ENCODE measurements at places on chromosomes 7 and 10.

GRCh38 chr10:106711313-106711906, 453.1 kb downstream of the SORCS1 start:
- DNase-seq, result peak; percentile 62

DNA sequence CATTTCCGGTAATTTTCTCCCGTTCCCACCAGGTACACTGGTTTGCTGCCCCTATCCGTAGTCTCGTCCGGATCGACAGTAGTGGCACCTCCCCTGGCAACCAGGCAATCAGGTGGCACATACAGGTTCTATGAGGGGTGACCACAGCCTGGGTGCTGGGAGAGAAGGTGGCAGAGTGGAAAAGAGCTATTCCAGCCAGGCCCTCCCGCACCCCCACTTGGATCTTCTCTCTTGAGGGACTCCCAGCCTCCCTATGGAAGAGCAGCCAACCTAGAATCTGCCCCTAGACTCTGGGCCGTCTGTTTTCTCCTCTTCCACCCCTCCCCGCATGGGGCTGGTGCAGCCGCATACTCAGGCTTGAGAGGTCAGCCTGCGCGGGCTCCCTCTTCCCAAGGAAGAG, 58.6 kb downstream of the GPR26 start:
- no peak for DNase-seq

DNA sequence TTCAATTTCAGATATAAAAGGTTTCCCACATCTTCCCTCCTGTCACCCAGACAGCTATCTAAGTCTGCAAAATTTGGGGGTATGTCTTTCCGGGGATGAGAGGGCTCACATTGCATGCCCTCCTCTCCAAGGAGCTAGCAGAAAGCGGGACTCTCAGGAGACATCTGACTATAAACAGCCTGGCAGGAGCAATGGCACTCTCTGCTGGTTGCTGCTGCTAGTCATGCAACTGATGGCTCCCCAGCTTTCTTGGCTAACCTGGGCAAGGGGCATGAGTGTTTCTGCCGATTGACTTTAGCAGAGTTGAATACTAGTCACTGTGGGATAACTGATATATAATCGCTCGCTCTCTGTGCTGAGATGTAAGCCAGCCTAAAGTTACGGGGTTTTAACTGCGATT, 12.0 kb downstream of the TBX20 start:
- no peak for DNase-seq

DNA sequence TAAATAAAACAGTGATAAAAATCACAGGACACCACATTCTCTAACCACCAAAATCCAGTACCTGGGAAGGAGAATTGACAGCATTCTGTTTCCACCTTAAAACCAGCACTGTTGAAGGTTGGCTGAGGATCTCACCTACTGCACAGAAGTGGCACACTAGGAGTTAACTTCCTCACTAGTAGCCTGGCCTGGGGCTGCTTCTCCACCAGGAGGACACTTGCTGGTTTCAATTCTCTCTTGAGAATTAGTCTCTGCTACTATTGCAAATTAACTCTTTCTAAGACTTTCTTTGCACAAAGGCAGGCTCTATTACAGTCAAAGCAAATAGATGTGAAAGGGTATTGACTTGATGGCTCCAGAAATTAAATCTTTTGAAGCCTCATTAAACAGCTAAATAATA, 2.3 kb upstream of the CTTNBP2 start:
- DNase-seq, result peak; percentile 19

DNA sequence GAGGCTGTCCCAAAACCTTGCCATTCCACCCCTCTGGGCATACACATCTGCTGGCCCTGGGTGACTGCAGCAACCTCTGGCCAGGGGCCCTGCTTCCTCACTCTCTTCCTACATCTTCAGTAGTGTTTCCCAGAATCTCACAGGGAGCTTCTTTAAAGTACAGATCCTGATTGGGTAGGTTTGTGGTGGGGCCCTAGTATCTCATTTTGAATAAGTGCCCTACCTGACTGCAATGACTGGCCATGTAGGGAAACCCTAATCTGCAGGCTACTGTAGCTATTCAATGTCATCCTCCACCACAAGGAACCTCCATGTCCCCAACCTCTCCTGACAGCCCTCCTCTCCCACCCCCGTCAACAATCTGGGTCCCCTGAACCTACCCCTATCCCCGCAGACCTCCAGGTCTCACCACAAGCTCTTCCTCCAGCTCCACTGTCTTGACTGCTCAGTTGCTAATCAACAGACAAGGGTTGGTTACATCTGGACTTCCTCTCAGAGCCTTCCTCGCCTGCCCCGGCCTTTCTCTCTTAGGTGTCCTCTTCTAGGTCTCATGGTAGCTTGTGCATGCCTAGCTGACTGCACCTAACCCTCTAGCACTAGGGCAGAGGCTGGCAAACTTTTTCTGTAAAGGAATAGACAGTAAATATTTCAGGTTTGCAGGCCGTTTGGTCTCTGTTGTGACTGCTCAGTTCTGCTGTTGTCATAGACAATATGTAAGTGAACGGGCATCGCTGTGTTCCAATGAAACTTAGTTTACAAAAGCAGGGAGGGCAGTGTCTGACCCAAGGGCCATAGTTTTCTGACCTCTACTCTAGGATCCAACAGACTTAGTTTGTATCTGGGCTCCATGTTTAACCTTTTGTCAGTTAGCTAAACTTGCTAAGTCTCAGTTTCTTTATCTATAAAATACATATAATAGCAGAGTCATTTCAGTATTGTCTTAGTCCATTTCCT, 121.1 kb downstream of the AOAH start:
- no peak for DNase-seq

- no peak for DNase-seq
Observed at GRCh38 chr7:98459529-98459928, 58.6 kb upstream of the BAIAP2L1 start.

DNA sequence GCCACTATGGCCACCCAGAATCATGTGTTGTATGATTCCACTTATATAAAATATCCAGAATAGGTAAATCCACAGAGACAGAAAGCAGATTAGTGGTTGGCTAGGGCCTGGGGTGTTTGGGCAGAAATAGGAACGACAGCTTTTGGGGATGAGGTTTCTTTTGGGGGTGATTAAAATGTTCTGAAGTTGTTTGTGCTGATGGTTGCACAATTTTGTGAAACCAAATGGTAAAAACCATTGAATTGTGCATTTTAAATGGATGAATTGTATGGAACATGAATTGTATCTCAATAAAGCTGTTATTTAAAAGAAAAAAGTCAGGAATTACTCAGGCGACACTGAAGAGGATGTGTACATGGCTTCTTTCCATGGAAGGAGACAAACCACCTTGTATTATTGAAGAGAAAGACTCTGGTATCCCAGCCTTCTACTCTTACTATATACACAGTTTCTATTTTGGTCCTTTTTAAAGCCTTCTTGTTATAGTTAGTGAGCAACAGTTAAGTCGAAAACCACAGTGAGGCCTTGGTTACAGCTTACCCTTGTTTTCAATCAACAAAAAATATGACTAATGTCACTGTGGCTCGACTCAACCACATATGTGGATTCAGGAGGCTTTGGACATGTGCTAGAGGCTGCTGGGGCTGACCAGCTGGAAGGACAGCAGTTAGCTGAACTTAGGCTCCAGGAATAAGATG, 57.1 kb upstream of the KMT2E start:
- DNase-seq, result peak; percentile 63

DNA sequence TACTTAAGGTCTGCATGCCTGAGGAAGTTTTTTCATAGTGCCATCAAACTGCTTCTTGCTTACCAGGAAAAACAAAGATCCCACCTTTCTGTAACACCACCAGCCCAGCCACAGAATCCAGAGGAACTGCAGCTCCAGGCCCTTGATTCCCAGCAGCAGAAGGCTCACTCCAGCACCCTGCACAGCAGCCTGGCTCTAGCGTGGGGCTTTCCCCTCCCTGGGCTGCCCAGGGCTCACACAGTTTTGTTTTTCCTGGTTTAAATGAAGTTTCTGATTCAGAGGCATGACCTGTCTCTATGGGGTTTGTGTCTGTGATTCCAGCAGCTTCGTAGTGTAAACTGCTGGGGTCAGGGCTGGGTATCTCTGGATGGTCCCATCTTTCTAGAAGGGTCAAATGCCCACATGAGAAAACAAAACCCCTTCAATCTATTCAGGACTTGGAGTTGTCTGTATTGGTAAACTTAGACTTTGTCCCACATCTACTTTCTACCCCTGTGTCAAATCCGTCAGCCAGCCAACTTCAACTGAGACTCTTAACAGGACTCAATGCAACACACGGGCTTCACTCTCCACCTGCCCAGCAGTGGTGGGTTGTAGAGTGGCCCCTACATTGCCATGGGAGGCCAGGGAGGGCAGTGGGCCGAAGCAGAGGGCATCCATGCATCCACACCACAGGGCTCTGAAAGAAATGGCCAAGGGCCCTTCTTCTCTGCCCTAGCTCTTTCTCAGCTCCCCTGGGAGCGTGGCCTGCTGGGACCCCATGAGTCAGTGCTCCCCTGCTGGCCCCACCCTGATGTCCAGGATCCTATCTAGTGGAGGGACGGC, 73.6 kb downstream of the ATXN7L1 start:
- DNase-seq, result no peak

GRCh38 chr7:17593819-17594419, 295.5 kb downstream of the AHR start:
- no peak for DNase-seq

DNA sequence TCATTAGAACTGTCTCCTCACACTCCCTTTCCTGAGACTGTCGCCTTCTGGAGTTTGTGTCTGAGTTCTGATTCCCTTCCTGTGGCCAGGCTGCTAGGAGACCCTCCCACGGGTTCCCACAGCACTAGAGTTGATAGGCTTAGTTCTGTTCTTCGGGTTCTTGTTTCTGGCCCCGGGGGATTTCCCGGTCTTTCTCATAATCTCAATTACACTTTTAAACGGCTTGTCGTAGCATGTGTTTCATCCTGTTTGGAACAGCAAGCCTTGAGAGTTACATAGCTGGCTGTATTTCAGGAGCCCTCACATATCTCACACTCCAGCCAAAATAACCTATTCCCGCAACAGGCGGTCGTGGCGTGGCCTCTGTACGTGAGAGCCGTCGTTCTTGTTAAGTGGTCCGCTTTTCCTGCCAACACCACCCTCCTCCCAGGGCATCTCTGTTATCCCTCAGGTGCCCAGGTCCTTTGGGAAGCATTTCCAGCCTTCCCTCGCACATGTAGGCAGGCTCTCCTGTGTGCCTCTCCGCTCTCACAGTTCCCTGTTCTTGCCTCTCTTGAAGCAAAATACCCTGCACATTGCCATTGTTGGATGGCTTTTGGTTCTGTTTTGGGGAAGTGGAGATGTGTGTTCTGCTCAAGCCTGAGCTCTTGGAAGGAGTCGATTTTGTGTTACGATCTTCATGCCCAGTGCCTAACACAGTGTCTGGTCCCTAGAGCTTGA, 46.0 kb downstream of the CDC123 start:
- peak; percentile 92 for DNase-seq

- DNase-seq, result no peak
Observed at GRCh38 chr10:89147256-89147655, 59.9 kb downstream of the CH25H start.

DNA sequence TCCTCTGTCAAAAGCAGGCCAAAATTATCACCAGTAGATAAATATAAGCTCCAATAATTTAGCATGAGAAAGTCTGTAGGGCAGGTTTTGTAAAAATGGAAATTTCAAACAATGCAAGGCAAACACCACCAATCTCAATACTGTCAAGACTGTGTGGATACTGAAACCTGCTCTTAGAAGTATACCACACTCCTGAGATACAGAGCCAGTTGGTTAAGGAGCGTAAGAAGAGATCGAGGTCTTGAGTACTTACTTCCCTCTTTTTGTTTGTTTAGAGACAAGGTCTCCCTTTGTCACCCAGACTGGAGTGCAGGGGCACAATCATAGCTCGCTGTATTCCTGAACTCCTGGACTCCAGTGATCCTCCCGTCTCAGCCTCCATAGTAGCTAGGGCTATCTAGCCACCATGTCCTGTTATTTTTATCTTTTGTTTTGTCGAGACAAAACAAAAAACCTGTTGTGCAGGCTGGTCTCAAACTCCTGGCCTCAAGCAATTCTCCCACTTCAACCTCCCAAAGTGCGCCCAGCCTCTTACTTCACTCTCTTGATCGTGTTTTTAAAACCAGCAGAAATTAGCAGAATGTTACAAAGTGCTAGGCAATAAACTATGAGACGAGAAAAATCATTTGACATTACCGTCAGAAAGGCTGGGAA, 205.7 kb downstream of the PARD3 start:
- DNase-seq, result no peak

DNA sequence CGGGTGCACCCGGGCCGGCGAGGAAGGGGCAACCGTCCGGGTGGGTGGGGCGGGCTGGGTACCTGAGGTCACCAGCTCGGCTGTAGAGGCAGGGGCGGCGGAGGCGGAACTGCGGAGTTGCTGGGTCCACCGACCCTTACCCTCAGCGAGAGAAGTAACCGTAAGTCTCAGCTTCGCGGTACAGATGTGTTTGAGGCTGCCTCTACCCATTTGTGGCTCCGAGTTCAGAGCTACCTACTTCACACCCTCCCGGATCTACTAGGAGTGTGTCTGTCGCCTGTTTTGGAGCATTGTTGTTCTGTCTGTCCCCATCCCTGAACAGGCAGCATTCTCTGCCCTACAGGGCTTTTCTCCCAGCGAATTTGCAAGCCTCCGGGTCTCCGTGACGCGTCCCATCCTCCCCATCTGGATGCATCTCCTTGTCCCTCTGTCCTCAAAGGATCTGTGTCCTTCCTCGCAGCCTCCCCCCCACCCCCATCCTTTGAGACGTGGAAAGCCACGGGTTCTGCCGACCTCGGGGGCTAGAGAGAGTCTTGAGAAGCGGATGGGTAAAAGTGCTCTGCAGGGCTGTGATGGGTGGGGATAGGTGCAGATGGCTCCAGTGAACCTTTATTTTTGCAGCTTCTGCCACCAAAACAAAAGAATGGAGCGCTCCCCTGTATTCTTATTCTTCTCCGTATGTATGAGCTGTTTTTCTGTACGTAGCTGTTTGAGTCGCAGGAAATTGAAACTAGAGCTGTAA, 757 bp downstream of the ANKIB1 start:
- no peak for DNase-seq

- DNase-seq, result no peak
Observed at GRCh38 chr10:22693860-22694259, 20.5 kb downstream of the PIP4K2A start.
